Stimulated activated CD8-positive, alpha-beta memory T cell treated with anti-CD3 and anti-CD28 coated beads, Interleukin-2, amount 100 ng/mL, for 1 hour (primary cell): ENCODE measurements at places on chromosomes 1 and 21.

GRCh38 chr1:207673399-207673798 lies 28.5 kb downstream of the CR1L start:
- DNase-seq: no peak

- no peak for DNase-seq
Measured at GRCh38 chr1:67761091-67761490, 72.2 kb downstream of the GNG12 start.

GRCh38 chr1:236103059-236103458 lies 38.2 kb upstream of the NID1 start:
- DNase-seq: no peak

GRCh38 chr1:226964611-226965486 lies 24.8 kb downstream of the COQ8A start:
- DNase-seq: no peak

DNA sequence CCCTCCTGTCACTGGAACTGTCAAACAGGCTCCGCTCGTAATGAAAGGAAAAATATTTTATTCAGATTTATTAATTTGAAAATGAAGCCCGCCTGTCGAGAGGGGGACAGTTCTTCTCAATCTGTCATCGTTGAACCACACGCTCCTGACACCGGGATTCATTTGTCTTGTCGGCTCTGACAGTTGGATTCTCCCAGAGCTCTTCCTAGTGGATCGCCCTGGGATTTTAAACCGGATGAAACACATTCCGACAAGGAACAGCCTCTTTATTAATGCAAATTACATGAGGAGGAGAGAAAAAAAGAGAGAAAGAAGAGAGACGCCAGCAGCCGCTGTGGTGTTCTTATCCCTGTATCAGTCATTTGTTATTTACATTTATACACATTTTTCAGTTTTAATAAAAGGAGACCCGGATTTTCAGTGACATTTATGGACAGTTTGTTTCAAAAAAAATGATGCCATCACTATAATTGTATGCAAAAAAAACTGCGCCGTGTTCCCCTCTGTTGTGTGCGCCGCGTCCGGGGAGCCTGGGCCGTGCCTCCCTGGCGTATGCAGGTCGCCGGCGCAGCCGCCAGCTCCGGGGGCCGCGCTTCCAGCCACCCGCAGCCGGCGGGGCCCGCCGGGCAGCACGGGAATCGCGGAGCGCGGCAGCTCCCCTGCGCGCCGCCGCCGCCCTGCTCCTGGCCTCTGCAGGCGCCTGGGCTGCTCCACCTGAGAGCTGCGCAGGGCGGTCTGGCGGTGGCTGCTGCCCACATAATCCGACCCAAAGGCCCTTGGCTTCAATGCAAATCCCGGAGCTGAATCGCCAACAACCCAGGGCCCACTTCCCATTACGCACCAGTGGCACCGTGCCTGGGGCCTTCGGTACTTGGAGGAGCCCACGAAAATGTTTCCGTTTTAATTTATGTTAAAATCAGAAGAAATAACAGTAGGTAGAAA lies 237.9 kb upstream of the PBX1 start:
- no peak for DNase-seq

- DNase-seq: no peak
Measured at GRCh38 chr1:92853299-92853698, 21.5 kb downstream of the RPL5 start.
